ENCODE measurements at places on chromosomes 4 and X.

- DNase-seq: no peak
Measured at GRCh38 chr4:28277931-28278330, 1417.3 kb downstream of the STIM2 start.

DNA sequence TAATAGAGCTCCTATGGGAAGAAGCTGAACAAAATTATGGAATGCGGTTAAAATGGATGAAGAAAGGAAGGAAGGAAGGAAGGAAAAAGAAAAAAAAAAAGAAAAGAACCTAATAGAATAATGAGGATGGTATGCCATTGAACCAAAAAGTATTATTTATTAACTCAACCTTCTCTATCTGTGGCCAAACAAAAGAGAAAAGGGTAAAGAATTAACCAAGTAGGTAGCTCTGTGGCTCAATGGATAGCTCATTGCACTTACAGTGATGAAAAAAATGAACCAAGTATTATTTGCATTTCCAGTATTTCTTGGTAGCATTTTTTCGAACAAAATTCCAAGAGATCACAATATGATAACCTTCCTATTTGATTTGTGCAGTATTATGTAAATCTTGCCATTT, 56.9 kb upstream of the SLC39A8 start:
- no peak for DNase-seq

DNA sequence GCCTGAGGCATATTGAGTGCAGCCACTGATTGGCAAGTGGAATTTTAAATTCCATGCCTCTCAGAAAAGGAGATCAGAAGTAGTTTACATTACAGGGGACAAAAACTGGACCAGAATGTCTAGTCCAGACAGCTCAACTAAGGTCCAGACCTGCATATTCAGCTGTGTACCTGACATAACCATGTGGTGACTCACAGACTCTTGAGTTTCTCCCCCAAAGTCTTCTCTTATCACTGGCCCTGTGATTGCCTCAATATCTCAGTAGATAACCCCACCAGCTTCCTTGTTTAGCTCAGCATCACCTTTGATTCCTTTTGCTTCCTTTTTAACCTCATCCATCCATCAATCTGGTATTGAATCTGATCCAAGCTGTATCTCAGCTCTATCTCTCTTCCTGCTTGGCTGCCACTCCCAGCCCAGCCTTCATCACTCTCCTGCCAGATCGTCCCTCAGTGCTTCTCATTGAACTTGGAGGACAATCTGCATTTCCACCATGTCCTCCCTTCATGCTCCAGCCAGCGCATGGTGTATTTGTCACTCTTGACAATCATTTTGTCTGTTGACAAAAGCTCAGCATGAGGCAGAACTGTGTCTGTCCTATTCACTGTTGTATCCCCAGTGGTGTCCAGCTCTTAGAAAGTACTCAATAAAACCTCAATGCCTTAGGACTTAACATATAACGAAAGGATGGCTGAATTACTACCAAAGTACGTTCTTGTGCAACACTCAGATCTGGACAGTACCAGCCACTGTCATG, 27.8 kb upstream of the SLC2A9 start:
- DNase-seq: no peak

- no peak for DNase-seq
Measured at GRCh38 chrX:40984962-40985361, 100.3 kb upstream of the USP9X start.

DNA sequence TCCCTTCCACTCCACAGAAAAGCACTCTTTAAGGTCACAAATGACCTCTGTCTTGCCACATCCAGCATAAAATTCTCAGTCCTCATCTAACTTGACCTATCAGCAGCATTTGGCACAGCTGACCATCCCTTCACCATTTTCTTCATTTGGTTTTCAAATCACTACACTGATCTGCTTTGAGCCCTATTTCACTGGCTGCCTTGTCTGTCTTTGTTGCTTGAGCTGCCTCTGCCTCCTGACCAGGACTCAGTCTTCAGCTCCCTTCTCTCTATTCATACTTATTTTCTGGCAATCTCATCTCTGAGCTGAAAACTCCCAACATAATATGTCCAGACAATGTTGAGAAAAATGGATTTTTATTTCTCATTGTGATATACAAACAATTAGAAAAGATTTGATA, 27.7 kb upstream of the PDE5A start:
- no peak for DNase-seq

DNA sequence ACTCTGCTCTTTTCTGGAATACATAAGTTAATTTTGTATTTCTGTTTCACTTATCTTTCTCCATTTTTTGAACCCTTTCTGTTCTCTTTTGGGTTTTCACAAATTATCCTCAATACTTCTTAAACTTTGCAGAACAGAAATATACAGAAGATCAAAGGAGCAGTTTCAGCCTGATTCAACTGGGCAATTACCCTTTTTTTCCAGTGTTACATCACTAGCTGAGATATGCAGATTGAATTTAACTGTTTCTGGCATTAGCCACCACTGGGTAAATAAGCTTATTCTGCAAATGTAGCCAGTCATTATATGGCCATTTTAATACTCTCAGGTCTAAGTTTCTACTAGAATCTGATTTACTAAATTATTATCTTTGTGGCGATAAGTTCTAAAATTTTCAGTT, 66.9 kb upstream of the GRID2 start:
- DNase-seq: no peak

DNA sequence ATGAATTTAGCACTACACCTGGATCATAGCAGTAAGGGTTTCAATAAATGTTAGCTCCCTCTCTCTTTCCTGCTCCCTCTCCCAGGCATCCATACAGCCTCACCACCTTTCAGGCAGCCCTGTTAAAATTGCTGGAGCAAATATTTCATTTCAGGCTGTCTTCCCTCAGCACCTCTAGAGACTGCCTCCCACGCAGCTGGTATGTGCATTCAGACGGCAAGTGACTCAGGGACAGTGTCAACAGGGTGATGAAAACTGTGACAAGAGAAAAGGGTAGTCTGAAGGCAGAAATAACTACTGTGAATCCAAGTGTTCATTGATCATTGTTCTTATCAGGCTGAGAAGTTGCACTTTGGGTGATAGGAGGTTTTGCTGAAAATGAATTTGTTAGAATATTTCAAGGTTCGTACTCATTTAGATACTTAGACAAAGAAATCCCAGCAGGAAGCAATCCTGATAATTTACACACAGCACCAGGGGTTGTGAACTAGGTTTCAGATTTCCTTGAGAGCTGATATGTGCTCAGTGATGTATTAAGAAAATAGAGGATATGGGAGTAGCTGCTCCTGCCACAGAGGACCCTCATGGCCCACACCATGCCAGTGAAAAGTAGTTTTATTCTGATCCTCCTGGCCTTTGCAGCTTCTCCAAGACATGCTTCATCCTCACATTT, 424.2 kb downstream of the FGF13 start:
- no peak for DNase-seq

DNA sequence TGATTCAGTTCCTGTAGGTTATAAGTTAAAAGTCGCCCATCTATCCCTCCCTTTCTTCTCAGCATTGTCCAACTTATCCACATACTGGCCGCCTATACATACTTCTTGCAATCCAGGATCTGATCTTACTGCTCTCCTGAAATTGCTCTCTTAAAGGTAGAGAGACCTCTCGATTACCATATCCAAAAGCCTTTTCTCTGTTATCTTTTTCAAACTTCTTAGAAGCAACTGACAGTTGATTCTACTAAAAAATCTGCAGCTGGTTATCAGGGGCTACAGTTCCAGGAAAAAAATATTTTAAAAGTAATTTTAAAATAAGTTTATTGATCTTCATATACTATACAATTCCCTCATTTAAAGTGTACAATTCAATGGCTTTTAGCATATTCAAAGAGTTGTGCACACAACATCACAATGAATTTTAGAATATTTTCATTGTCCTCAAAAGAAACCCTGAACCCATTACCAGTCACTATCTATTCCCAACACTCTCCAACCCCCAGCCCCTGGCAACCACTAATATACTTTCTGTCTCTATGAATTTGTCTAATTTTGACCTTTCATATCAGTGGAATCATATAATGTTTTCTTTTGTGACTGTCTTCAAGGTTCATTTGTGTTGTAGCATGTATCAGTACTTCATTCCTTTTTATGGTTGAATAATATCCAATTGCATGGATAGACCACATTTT, 102.0 kb downstream of the HDAC8 start:
- no peak for DNase-seq

DNA sequence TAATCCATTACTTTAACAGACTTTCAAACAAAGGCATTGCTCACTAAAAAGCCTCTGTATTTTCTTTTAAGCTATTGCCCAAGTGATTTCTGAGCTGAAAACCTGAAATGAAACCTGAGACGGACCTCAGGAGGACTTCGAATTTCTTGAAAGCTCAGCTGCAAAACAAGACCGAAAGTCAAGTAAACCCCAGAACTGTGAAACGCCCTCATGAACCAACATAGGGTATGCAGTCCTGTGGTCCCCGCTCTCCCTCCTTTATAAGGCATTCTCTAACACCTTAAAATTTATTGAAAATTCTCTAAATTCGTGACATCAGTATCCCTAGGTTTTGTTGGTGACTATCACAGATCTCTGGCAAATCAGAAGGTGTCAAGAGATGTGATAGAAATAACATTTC, 91.8 kb downstream of the SHISA3 start:
- no peak for DNase-seq

GRCh38 chr4:72073816-72074215, 42.0 kb downstream of the NPFFR2 start:
- no peak for DNase-seq

- no peak for DNase-seq
Measured at GRCh38 chr4:8083086-8083825, 75.4 kb downstream of the ABLIM2 start.
